ENCODE measurements at places on chromosomes 13 and 19. TPM values are rescaled to one million over a fixed set of nuclear protein-coding genes. Genes with fewer than 3 reads are reported as not detected.

- DNase-seq, result no peak
Measured at GRCh38 chr19:53581871-53582279, 43.9 kb downstream of the ZNF331 start.

The ZNF835 gene
- total RNA-seq, result 1.2 TPM

The ZNF100 gene
- total RNA-seq, result 20.0 TPM

GRCh38 chr19:10836479-10837330, 693 bp upstream of the TMED1 start:
- DNase-seq, result no peak

The MYO1F gene
- 20.2 TPM for total RNA-seq

The ZNF30 gene
- total RNA-seq, result 5.5 TPM

The KISS1R gene
- not detected for total RNA-seq

DNA sequence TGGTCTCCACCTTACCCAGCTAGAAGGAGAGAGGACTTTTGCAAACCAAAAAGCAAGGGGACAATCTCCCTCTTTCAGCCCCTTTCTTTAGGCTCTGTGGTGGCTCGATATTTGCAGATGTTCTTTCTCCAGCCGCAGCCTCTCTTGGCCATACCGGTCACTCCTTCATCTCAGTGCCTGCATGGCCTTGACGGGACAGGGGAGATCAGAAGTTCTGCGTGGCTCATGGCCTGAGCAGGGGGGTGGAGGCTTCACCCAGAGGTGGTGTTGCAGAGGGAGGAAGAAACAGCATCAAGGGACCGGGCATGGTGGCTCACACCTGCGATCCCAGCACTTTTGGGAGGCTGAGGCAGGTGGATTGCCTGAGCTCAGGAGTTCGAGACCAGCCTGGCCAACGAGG, 53.2 kb downstream of the MYO9B start:
- no peak for DNase-seq

DNA sequence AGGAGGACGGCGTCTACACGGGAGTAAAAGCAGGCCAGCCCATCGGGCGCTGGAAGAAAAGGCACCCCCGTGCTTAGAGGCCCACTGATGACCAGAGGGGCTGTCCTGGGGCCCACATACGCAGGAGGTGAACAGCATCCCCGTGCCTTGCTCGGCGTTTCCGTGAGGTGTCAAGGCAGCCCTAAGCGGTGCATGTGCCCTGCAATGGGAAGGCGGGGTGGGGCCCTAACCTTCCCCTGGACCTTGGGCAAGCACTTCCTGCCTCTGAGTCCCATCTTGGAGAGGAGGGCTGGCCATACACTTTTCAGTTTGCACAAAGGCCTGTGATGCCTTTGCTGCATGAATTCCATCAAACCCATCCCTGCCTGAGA, 47.8 kb upstream of the ATP11A start:
- DNase-seq, result no peak

GRCh38 chr19:46678110-46678732, 17.2 kb upstream of the DACT3 start:
- no peak for DNase-seq

The CYP2S1 gene
- total RNA-seq, result 1.2 TPM

DNA sequence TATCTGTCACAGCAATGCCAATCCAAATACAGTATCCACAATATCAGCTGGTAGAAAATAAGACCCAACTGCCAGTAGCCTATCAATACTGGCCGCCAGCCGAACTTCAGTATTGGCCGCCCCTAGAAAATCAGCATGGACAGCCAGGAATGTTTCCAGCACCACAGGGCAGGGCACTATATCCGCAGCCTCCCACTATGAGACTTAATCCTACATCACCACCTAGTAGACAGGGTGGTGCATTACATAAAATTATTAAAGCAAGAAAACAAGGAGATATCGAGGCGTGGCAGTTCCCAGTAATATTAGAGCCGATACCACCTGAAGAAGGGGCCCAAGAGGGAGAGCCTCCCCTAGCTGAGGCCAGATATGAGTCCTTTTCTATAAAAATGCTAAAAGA, 111.3 kb downstream of the ZNF486 start:
- DNase-seq, result no peak

GRCh38 chr19:43720936-43721335, 5.1 kb downstream of the IRGC start:
- no peak for DNase-seq

- no peak for DNase-seq
Measured at GRCh38 chr13:112249644-112250610, 126.2 kb upstream of the SPACA7 start.

DNA sequence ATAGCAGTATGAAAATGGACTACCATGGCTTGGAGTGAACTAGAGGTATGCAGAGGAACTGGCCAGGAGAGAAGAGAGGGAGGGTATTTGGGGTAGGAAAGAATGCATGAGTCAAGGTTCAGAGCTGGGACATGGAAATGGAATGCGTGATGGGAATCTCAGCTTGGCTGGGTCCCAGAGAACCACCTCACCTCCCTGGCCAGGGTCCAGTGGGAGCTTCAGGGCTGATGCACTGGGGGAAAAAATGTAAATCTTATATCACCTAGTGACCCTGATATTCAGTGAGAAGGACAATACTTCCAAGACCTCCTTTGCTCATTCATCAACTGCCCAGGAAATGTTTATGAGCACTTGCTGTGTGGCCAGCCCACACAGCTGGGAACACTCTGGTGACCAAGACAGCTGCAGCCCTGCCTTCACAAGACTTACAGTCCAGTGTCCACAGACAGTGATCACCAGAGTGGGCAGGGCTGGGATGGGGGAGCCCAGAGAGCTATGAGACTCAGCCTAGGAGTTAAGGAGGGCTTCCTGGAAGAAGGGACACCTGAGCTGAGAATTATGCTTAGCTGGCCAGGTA, 12.8 kb downstream of the IGSF23 start:
- DNase-seq, result peak; percentile 11

DNA sequence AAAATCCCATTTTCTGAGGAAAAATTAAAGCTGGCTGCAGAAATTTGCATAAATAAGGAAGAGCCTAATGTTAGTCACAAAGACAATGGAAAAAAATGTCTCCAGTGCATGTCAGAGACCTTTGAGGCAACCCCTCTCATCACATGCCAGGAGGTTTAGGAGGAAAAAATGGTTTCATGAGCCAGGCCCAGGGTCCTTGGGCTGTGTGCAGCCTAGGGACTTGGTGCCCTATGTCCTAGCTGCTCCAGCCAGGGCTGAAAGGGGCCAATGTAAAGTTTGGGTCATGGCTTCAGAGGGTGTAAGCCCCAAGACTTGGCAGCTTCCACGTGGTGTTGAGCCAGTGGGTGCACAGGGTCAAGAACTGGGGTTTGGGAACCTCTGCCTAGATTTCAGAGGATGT, 1252.6 kb downstream of the PCDH9 start:
- DNase-seq, result no peak

The KLK3 gene
- total RNA-seq, result 0.48 TPM

The MBD3L4 gene
- total RNA-seq, result not detected

GRCh38 chr13:29885989-29886388, 35.6 kb upstream of the UBL3 start:
- no peak for DNase-seq

DNA sequence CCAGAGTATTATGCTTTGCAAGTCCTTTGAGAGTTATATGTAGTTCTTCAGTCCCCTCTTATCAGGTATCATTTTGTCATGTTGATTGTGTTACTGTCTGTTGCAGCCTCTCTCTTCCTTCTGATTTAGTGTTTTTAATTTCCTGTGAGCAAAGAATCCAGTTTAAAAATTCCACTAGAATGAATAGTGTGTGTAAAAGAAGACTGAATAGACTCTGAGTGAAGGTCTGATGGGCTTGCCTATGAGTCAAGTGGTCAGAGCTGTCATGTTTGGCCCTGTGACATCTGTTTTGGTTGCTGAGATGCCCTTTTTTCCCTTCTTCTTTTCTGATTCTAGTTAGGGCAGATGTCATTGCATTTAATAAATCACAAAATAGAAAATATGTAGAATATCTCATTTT, 23.3 kb upstream of the KCTD4 start:
- DNase-seq, result no peak

DNA sequence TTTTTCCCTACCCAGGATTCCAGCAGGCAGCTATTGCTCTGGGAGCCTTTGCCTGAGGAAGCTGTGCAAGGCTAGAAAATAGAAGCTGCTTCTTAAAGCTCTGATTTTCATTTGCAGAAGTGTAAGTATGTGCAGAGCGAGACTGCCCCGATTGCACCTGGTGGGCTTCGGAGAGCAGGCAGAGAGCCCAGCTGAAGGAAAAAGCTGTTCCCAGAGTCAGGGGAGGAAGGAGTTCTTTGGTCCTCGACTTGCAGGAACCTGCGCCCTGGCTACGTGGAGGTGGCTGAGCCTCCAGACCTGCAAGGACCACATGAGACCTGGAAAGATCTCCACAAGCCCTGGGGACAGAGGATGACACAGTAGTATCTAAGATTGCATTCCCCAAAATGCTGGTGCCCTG, 235.0 kb upstream of the ARGLU1 start:
- no peak for DNase-seq

The SLC1A6 gene
- total RNA-seq, result 6.7 TPM

- peak; percentile 15 for DNase-seq
Measured at GRCh38 chr13:73610799-73611592, 523.2 kb downstream of the KLF12 start.

GRCh38 chr13:107296804-107297203, 728.9 kb upstream of the ARGLU1 start:
- no peak for DNase-seq

The CEACAM16 gene
- total RNA-seq, result not detected

DNA sequence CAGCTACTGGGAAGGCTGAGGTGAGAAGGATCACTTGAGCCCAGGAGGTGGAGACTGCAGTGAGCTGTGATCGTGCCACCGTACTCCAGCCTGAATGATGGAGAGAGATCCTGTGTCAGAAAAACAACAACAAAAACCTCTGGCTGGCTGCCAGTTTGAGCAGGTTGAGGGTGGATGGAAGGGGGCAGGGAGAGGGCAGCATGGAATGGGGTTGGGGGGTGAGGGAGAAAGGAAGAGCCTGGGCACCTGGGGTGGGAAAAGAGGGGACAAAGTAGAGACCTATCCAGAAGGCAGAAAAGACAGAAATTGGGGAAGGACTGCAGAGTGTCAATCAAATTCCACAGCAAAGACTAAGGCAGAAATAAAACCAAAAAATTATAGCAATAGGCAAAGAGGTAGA, 4.7 kb downstream of the SLC1A5 start:
- DNase-seq, result no peak

DNA sequence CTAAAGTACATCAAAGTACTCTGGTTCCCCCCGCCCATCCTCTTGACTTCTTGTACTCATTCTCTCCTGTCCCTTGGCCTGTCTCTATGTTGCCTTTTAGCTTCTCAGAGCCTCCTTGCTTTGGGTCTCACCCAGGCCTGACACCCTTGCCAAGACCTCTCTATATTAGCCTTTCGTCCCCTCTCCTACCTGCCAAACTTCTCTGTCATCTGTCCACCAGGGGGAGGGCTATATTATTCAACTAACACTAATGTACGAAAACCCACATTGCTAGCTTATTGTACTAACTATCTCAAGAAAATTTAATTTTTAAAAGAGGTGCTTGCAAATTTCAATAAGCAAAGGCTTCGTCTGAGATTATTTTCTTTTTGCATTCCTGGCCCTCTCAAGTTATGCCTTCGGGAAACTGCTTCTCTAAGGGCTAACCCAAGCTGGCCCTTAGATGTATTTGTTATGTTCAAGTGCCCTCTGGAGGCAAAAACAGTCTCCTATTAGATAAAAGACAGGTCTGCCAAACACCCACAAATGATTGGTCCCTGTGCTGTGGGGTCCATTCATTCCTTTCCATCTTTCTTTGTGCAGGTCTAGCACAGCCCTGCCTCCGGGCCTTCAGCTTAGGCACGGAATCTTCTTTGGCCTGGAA, 6.3 kb upstream of the MRPS31 start:
- DNase-seq, result peak; percentile 70

DNA sequence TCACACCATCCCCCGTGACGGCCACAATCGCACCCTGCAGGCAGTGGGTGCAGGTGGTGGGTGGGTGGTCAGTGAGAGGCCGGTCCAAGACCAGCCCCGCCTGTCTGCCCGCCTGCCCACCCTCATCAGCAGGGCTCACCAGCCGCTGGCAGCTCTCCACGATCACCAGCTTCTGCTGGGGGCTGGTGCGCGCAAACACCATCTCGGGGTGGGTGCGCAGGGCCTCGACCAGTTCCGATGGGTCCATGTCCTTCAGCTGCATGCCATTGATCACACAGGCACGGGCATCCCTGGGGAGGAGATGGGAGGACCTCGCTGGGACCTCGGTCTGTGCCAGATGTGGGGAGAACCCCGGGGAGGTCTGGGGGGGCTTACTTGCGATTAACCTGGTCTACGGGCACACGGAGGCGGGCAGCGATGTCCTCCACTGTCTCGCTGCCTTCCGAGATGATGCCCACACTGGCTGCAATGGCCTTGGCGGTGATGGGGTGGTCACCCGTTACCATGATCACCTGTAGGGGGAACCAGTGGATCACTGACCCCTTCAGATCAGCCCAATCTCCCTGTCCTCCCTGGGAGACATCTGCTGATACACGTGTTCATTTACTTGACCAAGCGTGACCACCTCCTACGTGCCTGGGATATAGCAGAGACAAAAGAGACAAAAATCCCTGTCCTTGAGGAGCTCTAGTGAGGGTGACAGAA, 8.0 kb downstream of the ATP4A start:
- no peak for DNase-seq

DNA sequence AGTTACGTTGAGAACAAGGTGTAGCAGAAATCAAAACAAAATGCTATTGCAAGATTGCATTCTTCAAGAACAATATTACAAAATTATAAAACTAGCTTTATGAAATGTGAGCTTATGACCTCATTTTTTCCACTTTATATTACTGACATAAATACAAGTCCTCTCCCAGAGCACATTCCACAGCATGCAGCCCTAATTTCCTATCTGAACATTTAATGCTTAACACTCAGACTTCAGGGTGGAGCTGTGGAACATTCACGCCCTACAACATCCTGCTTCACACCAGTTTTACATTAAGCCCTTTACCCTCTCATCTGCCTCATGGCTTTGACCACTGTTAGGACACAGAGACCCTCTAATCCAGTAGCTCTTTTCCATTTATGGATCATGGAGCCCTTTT, 65.5 kb downstream of the EPSTI1 start:
- peak; percentile 72 for DNase-seq

The LGALS14 gene
- not detected for total RNA-seq

The TMIGD2 gene
- total RNA-seq, result not detected

The IFI30 gene
- total RNA-seq, result 4.3 TPM

DNA sequence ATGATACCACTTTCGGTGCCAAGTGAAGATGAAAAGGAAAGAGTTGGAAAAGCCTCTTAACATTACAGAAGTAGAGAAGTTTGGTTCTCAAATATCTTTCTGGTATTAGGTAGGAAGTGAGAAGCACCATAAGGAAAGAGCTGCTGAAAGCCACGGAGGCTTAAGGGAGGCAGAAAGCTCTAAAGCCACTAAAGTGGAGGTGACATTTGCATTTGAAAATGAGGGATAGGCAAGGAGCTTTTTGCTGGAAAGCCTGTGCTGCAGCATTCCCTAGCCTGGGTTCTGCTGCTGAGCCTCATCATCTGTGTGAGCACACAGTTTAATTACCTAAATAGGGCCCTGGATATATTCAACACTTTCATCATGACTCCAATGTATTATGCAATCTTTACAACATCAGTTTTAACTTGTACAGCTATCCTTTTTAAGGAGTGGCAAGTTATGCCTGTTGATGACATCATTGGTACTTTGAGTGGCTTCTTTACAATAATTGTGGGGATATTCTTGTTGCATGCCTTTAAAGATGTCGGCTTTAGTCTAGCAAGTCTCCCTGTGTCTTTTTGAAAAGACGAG, 315.4 kb downstream of the RBM26 start:
- DNase-seq, result no peak

The KLK11 gene
- total RNA-seq, result 3.9 TPM

GRCh38 chr19:3062165-3063105, at the start of gene TLE5:
Gene TLE5, minus strand, starts transcription at chr19:3062495. Its CDS starts 295 bp downstream, at chr19:3062200.
- DNase-seq, result peak; percentile 49
